Stimulated activated CD4-positive, alpha-beta T cell treated with anti-CD3 and anti-CD28 coated beads, Interleukin-2, amount 100 ng/mL, for 4 hours (primary cell): ENCODE measurements at places on chromosomes 3 and 15.

DNA sequence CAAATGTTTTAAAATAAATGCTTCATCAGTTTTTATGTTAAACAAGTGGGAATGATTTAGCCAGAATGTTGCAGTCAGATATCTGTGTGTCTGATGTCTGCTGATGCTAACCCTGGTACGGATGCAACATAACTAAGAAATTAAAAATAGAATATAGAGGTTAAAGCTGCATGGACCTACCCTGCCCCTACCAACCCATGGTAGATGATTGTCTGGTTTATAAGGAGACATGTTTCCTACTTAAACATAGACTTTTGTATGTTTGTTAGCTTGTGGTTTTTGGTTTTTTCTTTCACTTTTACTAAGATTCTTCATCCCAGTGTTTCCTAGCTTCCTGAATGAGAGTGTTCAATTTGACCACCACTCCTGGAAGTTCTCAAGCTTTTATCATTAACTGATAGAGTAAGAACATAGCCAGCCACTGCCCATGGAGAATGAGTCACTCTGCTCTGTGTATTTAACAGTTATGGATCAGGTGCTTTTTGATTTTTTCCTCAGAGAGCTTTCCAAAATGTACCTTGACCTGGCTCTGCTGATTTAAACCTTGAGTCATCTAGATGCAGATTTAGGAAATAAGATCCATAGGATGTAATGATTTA is 70.7 kb upstream of the VEPH1 start:
- no peak for DNase-seq

DNA sequence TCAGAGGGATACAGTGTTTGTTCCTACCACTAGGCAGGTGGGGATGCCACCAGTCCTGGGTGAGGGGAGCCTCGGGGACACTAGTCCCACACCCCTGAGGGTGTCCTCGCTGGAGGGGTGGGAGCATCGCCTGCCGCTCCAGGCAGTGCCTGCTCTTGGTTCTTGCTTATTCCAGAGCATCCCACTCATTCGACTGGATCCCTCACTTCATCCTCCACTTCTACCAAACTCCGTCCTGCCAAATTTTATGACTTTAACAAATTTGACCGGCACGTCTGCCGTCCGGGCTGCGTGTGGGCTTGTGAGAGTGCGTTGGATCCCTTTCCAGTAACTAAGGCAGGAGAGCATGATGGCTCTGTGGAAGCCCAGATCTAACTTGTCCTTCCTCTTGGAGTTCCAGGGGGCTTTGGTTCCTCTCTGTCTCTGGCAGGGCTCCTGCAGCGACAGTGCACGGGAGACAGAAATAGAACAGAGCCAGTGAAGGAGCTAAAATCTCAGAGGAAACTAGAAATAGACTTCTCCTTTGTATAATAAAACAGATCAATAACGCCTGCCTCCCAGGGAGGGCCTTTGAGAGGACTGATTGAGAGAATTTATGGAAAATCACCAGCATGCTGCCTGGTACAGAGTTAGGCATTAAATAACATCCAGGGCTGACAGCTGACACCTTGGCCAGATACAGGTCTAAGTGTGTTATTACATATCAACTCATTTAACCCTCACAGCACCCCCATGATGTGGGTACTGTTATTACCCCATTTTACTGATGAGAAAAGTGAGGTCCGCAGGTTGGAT is 34.5 kb downstream of the MGLL start:
- no peak for DNase-seq

DNA sequence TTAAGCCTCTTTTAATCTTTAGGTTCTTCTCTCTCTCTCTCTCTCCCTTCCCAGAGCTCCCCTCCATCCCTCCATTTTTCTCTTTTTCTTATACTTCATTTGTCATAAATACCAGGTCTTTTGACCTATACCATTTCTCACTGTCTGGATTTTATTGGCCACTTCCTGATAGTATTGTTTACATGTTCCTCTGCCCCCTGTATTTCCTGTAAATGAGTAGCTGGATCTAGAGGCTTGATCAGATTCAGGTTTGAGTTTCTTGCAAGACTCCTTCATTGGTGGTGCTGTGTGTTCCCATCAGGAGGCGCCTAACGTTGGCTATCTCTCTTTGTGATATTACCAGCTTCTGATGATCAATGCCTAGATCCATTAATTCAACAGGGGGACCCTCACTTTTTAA is 42.2 kb downstream of the DAPK2 start:
- no peak for DNase-seq

DNA sequence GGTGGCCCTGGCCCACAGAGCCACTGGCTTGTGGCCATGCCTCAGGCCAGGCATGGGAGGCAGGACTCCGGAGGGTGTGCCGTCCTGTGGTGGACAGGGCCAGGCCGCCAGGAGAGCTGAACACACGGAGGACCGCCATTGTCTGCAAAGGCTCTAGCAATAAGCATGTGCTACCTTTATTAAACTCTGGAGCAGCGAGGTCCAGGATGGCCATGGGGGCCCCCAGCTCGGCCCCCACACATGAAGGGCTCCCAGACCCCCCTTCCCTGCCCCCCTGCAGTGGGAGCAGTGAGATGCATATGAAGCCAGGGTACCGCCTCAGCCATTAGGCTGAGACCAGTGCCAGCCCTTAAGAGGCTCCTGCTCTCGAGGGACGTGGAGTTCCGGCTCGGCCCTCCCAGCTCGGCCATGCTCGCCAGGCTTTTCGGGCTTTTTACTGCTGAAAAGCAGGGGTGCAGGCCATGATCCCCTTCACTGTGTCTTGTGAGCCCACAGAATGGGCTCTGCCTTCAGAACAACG is 2.7 kb downstream of the AMIGO3 start:
- DNase-seq = no peak

DNA sequence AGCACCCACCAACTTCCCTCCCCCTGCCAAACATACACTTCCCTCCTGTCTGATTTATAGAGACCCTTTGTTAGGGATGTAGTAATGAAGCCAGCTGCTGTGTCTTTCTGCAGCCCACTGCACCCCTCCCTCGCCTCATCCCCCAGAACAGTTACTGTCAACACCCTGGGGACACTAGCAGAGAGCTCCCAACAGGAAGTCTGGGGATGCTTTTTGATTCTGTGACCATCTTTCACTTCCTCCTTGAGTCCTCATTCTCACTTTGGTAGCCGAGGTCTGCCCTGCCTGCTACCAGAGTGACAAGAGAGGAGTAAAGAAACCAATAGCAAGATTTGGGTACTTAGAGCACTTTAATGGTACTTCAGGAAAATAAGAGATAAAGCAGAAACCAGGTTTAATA is 201.6 kb downstream of the SATB1 start:
- no peak for DNase-seq

GRCh38 chr15:63593705-63594671 is 3.2 kb upstream of the FBXL22 start:
- no peak for DNase-seq

GRCh38 chr3:49199239-49199899 is 28.0 kb downstream of the KLHDC8B start:
- DNase-seq = no peak

DNA sequence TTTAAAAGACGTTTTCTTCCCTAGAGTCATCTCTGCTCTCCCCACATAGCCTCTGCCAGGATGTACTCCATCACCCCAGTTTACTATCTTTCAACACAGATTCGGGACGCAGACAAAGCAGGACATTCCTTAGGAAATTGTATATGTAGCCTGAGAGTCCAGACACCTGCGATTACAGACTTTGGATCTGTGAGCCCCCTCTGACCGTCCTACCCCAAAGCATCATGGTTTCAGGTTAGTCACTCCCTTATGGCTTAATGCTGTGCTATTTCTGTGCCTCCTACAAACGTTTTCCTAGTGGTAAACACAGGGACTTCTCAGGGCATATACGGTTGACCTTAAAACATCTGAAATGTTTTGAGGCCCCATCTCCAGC is 234.0 kb upstream of the BHLHE40 start:
- DNase-seq = no peak
